ENCODE measurements at places on chromosomes 4 and X.
A peak's percentile ranks its signal among the peaks of the same experiment; 100 is the strongest.

DNA sequence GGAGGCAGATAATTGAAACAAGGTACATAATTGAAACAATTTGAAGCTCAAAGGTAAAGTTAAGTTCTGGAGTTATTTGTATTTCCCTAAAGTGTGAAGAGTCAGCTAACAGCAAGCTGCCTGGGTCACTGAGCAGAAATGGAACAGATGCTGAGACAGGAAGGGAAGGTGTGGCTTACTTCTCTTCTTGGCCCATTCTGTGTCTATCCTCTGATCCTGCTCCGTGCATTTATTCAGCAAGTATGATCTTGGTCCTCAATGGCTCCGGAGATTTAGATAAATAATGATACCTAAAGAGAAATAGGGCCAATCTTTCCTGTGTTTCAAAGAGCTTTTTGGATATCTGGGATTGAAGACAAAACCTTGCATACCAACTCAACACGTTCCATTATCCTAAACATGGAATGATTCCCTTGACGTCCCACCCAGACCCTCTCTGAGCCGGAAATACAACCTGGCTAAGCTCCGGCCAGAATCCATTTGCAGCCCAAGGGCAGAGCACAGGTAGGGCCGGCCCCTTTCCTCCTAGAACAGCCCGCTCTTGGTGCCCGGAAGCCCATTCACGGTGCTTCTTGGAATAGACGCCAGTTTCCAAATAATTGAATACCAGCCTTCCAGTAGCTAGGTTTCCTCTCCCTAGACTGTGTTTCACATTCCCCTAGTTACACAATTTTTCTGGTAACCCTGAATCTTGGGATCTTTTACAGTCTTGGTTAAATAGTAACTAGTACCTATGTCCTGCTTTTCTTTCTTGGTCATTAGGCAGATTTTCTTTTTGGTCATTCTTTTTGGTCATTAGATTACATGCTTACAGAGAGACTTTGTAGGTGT, 211.0 kb downstream of the NWD2 start:
- no peak for DNase-seq

DNA sequence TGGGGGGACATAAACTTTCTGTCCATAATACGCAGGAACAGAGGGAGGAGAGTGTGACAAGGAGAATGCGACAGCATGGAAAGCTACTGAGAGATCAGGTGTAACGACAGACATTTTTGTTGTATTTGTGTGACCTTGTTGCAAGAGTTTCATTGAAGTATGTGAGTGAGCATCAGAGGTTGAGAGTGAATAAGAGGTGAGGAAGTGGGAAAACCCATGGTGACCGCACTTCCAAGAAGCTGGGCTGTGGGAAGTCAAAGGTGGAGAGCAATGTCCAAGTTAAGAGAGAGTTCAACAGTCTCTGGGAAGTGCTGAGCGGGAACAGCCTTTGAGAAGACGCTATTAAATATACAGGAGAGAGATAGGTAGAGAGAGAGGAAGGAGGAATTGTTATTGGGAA, 76.4 kb upstream of the PGRMC2 start:
- DNase-seq, result no peak

DNA sequence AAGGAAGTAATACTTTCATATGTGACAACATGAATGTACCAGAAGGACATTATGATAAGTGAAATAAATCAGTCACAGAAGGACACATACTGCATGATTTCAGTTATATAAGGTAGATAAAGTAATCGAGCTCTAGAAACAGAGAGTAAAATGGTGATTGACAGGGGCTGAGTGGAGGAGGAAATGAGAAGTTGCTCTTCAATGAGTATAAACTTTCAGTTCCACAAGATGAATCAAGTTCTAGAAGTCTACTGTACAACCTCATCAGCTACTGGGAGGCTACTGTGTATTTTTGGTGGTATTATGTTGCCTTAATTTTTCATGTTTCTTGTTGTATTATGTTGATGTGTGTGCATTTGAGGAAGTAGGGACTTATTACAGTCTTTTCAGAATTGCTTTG, 270.9 kb upstream of the GRIA3 start:
- DNase-seq, result no peak

DNA sequence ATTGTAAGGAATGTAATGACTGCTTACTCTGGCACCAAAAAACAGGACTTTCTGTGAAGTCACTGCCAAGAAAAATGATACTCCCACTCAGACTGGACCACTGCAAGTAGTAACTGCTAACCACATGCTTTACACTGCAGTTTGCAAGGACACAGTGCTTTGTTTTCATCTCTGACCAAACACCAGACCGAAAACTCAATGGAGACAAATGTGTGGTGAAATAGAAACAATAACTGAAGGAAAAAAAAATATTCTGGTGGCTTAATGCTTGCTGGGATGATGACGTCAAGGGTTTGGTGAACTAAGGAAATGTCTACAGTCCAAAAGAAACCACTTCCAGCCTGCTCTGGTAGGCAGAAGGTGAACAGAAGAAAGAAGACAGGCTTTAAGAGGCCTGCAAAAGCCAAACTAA, 13.2 kb downstream of the GPC4 start:
- DNase-seq, result no peak

DNA sequence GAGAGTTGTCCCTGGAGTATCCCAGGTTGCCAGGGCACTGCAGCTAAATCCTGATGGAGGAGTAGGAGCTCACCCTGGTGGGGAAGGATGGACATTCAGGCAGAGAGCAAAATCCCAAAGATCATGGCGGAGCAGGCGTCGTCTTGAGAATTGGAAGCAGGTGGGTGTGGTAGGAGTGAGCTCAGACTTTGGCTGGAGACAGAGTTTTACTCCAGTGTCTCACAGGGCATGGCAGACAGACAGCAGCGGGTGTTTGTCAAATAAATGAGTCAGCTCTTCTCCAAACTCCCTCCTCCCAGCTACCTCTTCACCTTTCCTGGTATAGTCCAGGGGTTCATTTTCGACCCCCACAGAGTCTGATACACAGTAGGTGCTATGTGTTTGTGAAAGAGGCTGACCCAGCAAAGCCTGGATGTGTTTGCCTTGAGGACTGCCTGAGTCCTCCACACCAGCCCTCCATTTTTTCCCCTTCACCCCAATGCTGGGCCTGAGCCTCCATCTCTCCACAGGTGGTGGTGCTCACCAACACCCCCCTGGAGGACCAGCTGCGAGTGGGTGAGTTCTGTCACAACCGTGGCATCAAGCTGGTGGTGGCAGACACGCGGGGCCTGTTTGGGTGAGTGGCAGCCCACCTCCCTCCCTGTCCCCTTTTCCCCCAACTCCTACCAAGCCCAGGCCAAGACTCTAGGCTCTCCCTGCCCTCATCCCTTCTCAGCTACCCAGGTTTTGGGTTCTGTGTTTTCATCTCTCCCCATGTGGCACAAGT, 6.9 kb downstream of the UBA1 start:
- DNase-seq, result peak; percentile 22

DNA sequence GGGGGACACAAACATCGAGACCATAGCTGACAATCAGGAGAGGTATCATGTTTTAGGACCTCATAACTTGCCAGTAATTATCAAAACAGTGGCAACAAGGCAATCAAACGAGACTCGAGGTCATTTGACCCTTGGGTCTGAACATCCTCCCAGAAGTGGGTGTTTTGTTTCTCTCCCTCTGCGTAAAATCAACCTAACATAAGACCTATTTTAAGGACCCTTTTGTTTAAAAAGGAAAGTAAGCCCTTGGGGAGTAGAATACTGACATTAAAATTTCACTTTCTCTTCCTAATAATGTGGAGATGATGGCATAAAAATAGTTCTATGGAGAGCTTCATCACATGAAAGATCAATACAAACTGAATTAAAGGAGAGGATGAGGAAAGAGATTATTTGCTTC, 106.2 kb upstream of the PUDP start:
- no peak for DNase-seq

DNA sequence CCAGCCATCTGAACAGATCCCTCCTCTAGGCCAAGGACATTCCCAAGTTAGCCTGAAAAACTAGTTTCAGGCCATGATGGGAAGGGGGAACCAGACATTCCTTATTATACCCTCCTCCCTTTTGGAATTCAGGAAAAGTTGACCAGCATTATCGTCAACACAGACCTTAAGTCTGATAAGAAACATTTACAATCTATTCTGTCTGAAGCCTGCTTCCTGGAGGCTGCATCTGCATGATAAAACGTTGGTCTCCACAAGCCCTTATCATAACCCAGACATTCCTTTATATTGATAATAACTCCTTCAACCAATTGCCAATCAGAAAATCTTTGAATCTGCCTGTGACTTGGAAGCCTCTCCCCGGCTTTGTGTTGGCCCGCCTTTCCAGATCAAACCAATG, 44.3 kb downstream of the EFHC2 start:
- no peak for DNase-seq

GRCh38 chrX:107755721-107756120, 19.9 kb downstream of the TSC22D3 start:
- DNase-seq, result no peak

- DNase-seq, result no peak
These were observed 2.2 kb downstream of the FUNDC2 start for GRCh38 chrX:155028877-155029291.

GRCh38 chr4:182825786-182826185, 91.4 kb downstream of the DCTD start:
- DNase-seq, result no peak

DNA sequence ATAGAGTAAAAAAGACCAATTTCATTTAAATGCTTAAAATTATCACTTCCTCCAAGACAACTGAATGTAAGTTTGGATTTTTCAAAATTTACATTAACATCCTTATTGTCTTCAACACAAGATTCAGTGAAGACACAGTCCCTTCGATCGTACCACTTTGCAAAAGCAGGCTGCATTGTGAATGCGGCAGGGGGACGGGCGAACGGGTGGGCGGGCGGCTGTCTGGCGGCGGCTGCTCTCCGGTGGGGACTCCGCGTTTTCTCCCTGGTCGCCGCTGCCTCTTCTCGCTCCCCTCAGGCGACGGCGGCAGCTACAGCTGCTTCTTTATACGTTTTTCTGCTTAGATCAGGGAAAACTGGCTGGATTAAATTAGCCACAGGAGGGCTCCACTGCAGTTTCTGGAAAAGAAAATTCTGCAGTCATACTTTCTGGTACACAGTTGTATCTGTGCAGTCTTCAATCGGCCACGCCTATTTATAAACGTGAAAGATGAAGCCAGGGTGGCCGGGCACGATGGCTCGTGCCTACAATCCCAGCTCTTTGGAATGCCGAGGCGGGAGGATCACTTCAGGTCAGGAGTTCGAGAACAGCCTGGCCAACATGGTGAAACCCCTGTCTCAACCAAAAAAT, 33.9 kb upstream of the HPF1 start:
- peak; percentile 24 for DNase-seq

GRCh38 chrX:149939655-149939904, 1.3 kb upstream of the EOLA2 start:
- DNase-seq, result no peak

GRCh38 chrX:132822634-132823012, 135.8 kb downstream of the HS6ST2 start:
- DNase-seq, result no peak

- no peak for DNase-seq
These were observed at the start of gene CXCL9 for GRCh38 chr4:76007089-76007862. Gene CXCL9, minus strand, starts transcription at chr4:76007509. Its CDS starts 60 bp downstream, at chr4:76007449.

- no peak for DNase-seq
These were observed 35.2 kb downstream of the ABLIM2 start for GRCh38 chr4:8123389-8123788.

DNA sequence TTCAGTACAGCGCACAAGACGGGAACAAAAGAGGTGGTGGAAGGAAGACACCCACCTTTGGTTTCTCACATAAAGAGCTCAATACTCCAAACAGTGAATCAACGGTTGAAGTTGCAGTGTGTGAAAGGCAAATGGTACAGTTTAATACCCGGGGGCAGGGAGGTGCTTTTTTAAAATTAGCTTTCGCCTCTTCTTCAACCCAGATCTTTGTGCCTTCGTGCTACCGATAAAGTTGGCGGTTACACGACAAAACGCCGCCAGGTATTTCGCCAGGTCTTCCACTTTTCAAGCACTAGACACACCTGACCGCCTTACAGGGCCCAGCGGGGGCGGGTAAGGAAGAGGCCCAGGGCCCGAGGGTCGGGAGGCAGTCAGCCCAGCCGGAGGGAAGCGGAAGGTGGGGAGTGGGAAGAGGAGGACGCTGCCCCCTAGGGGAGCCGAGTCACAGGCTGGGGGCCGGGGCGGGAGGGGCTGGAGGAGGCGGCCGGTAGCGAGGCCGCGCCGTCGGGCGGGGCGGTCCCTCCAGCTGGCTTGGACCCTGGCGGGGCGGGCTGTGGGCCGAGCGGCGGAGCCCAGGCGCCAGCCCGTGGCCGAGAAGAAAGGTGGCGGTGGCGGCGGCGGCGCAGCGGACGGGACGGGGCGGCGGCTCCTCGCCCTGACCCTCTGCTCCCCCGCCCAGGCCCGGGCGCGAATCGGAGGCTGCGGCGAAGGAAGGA, 16.0 kb downstream of the UTP3 start:
- DNase-seq, result no peak

- DNase-seq, result no peak
These were observed 67.5 kb downstream of the ZFYVE28 start for GRCh38 chr4:2350982-2351381.

DNA sequence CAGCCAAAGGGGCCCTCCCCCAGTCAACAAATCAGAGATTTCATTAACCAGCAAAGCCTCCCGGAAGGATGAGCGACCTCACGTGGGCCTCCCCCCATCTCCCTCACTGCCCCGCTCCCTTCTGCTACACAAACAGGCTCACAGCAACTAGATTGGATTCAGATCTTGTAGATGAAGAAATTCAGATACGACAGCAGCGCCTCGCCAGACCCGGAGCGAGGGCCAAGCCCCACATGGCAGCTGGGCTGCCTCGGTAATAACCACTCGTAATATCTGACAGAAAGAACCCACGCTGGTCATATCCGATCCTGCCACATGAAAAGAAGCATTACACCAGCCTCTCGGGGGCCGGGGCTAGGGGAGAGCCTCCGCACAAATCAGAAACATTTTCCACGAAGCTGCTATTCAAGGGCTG, 581.3 kb downstream of the BCOR start:
- no peak for DNase-seq

DNA sequence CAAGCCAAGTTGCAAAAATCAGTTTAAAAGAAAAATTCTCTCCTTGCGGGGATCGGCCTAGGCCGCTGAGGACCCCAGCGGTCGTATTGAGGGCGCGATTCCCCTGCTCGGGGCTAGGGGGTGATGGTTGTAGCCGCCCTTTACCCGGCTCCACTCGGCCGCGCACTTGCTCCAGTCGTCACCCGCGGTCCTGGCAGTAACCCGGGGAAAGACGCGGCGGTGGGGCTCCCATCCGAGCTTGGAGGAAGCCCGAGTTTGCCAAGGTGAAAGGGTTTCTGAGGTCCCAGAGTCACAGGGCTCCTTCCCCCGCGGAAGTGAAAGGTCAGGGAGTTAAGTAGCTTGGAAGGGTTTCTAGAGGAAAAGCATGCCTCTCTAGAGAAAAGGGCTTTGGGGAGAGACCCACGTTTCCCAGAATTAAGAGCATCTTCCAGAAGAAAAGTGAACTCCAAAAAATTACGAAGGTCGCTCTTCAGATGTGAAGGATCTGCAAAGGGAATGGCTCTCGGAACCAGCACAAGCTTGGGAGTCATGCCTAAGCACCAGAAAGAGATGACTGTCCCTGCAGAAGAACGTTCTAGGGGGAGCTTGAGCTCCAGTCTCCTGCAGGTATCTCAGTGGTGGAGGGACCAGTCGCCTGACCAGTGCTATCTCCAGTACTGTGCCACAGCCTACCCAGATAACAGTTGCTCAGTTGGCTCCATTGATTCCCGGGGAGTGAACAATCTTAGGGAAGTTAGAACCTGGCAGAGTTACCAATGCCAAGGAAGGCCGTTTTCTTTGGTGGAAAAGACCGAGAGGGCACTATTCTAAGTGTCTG, 875 bp downstream of the LAP3 start:
- no peak for DNase-seq
